Muscle of leg (tissue), 16 donors: ENCODE measurements at places on chromosomes 2 and 18. TPM values are rescaled to one million over a fixed set of nuclear protein-coding genes. Genes with fewer than 3 reads are reported as not detected.

Gene SPC25
- 5.3 TPM for total RNA-seq

Gene GPR45
- total RNA-seq: not detected

Gene RNU2-63P
- total RNA-seq: 15.0 TPM

Gene REG1A
- total RNA-seq: not detected

Gene ASXL3
- total RNA-seq: 8.2 TPM

Gene FKBP1B
- total RNA-seq: 2.8 TPM

Gene ATP6V1B1
- total RNA-seq: 0.62 TPM

Gene SMYD1
- total RNA-seq: 169 TPM

Gene FAM161A
- 5.3 TPM for total RNA-seq

Gene REG3A
- total RNA-seq: not detected

Gene MGAT5
- 24.5 TPM for total RNA-seq

Gene SERPINB11
- total RNA-seq: not detected

Gene SMAD2
- total RNA-seq: 91.8 TPM

Gene APOB
- 0.35 TPM for total RNA-seq

Gene PRKAG3
- total RNA-seq: 19.3 TPM

Gene DSC3
- total RNA-seq: 0.75 TPM

Gene TXNDC2
- total RNA-seq: 0.04 TPM

Gene DSG1
- not detected for total RNA-seq

Gene IWS1
- total RNA-seq: 43.0 TPM

Gene PUM2
- 40.5 TPM for total RNA-seq

Gene LYPD1
- total RNA-seq: 6.1 TPM

Gene SLC9A4
- 0.04 TPM for total RNA-seq

Gene GLI2
- total RNA-seq: 6.2 TPM

Gene DLGAP1
- total RNA-seq: 2.8 TPM

Gene CYS1
- 11.5 TPM for total RNA-seq

Gene MBP
- total RNA-seq: 11.1 TPM

Gene SPP2
- total RNA-seq: not detected

Gene GAD1
- 0.35 TPM for total RNA-seq

Gene GATA6
- total RNA-seq: 1.4 TPM

Gene UGT1A5
- total RNA-seq: not detected

Gene CAPN14
- total RNA-seq: 0.09 TPM

Gene KHK
- 1.5 TPM for total RNA-seq

Gene FSHR
- 0.31 TPM for total RNA-seq

Gene MLPH
- total RNA-seq: 0.22 TPM

Gene TLX2
- not detected for total RNA-seq

Gene ABHD3
- 6.9 TPM for total RNA-seq

Gene GPBAR1
- total RNA-seq: 1.3 TPM

Gene ZAP70
- total RNA-seq: 3.2 TPM

Gene CABLES1
- total RNA-seq: 3.7 TPM

Gene RAPGEF4
- total RNA-seq: 1.2 TPM

Gene C2orf80
- not detected for total RNA-seq

Gene SFTPB
- not detected for total RNA-seq

Gene HRH4
- total RNA-seq: 0.09 TPM

Gene TSPYL6
- total RNA-seq: 0.04 TPM

Gene ECEL1
- total RNA-seq: 0.31 TPM

Gene TEKT4
- total RNA-seq: not detected

Gene HOXD3
- 3.1 TPM for total RNA-seq

Gene FIGN
- total RNA-seq: 0.53 TPM

Gene VSNL1
- 2.3 TPM for total RNA-seq

Gene SERPINB8
- 0.93 TPM for total RNA-seq

Gene TM4SF20
- not detected for total RNA-seq

Gene AGPS
- 21.9 TPM for total RNA-seq

Gene ALLC
- 0.09 TPM for total RNA-seq

Gene CHRNG
- total RNA-seq: 77.7 TPM

Gene GPAT2
- total RNA-seq: 2.4 TPM

Gene ANKRD36B
- 50.6 TPM for total RNA-seq

Gene PROKR1
- 1.2 TPM for total RNA-seq
